ENCODE measurements at places on chromosomes 13 and 19. TPM values are rescaled to one million over a fixed set of nuclear protein-coding genes. Genes with fewer than 3 reads are reported as not detected.

GRCh38 chr19:41535029-41535622 lies 40.8 kb upstream of the CEACAM21 start:
- peak overlapping the region; percentile 62 for H3K4me3 ChIP-seq
- DNase-seq: no peak
- peak overlapping the region; percentile 81 for H3K27ac ChIP-seq

- DNase-seq: no peak
- H3K4me3 ChIP-seq: no peak overlapping the region
- H3K4me1 ChIP-seq: no peaks in the 10 kb centered on the region
- H3K27ac ChIP-seq: no peak overlapping the region
- no peaks in the 10 kb centered on the region for H3K27me3 ChIP-seq
Measured at GRCh38 chr13:72536714-72537394, 190.6 kb downstream of the MZT1 start.

DNA sequence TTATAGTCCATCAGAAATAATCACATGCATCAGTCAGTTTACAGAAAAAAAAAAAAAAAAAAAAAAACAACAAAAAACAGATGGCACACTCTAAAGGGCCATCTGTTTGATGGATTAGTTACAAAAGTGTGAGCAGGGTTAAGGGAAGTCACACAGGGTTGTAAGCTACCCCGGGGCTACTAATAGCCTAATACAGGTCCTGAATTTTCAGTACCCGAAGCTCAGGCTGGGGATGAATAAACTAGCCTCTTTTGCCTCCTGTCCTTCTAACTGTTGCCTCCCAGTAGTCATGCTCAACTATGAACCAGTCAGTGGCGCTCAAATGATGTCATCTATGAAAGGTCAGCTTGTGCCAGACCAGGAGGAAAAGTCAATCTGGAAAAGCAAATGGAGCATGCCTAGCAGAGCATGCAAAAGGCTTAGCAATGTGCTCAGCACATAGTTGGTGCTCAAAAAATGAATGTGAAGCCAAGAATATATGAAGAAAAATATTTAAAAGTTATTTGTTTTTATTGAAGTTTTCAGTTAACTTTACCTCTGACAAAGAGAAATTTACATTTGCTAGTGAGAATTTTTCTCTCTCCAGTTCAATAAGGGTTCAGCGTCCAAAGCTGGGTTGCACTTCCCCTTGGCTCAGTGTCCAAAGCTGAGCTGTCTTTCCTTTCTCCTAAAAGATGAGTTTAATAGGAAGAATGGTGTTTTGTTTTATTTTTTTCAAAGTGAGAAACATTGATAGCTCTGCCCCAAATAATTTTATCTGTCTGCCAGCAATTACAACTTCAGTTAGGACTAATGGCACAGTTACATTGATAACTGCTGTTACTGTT lies 30.8 kb upstream of the LRCH1 start:
- peaks cover 45% of the 10 kb centered on the region for H3K27me3 ChIP-seq
- peaks cover 5% of the 10 kb centered on the region for H3K4me1 ChIP-seq
- no peak overlapping the region for H3K27ac ChIP-seq

DNA sequence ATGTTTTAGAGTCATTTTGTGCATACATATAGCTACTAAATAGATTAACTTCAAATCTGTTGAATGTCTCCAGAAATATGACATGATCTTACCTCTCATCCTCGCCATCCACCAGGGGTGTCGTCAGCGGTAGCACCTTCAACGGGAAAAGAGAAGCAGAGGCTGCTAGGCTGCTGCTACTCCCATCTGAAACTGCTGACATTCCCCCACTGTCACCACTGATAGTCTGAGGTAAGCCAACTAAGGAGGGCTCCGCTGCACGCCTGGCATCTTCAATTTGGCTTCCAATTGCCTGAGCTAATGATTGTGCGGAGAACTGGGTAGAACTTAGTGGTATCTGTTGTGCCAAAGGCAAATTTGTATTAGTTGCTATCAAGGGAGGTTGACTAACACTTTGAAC lies 3.1 kb downstream of the TSC22D1 start:
- H3K4me3 ChIP-seq: no peak overlapping the region
- no peak for DNase-seq
- no peak overlapping the region for H3K27ac ChIP-seq

- DNase-seq: no peak
- no peaks in the 10 kb centered on the region for H3K27me3 ChIP-seq
- peaks cover 18% of the 10 kb centered on the region for H3K36me3 ChIP-seq
Measured at GRCh38 chr13:46296921-46297320, 85.2 kb downstream of the LRRC63 start.

DNA sequence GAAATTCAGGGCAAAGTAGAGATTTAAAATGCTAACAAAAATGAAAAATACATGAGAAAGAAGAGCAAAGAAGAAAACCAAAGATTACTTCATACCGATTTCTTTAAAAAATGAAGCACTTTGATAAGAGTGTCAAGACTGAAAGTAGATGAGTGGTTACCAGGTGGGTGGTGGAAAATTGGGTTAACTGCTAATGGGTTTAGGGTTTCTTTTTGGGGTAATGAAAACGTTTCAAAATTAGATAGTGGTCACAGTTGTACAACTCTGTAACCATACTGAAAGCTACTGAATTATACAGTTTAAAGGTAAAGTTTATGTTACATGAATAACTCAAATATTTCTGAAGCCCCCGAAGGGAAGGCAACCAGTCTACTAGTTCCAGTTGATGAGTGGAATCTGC lies 179.4 kb downstream of the NDFIP2 start:
- H3K36me3 ChIP-seq: no peaks in the 10 kb centered on the region
- DNase-seq: no peak
- H3K27me3 ChIP-seq: peaks cover 24% of the 10 kb centered on the region
- peaks cover 2% of the 10 kb centered on the region for H3K4me1 ChIP-seq

The ZNF570 gene
- total RNA-seq: 4.1 TPM

The ZNF440 gene
- 11.2 TPM for total RNA-seq

The SLC10A2 gene
- total RNA-seq: not detected

The GGN gene
- not detected for total RNA-seq
